Endodermal cell (in vitro differentiated cells): ENCODE measurements at places on chromosomes 4 and X. TPM values are rescaled to one million over a fixed set of nuclear protein-coding genes. Genes with fewer than 3 reads are reported as not detected.

- no peak for DNase-seq
- no peaks in the 10 kb centered on the region for H3K27me3 ChIP-seq
- H3K27ac ChIP-seq = no peak overlapping the region
- H3K36me3 ChIP-seq = no peaks in the 10 kb centered on the region
- no peak overlapping the region for H3K4me3 ChIP-seq
- H3K4me1 ChIP-seq = no peaks in the 10 kb centered on the region
Measured at GRCh38 chr4:164955107-164955805, 22.2 kb downstream of the TRIM61 start.

GRCh38 chr4:32268863-32269262, 1548.7 kb downstream of the PCDH7 start:
- H3K27me3 ChIP-seq = no peaks in the 10 kb centered on the region
- H3K4me3 ChIP-seq = no peak overlapping the region
- DNase-seq = no peak

DNA sequence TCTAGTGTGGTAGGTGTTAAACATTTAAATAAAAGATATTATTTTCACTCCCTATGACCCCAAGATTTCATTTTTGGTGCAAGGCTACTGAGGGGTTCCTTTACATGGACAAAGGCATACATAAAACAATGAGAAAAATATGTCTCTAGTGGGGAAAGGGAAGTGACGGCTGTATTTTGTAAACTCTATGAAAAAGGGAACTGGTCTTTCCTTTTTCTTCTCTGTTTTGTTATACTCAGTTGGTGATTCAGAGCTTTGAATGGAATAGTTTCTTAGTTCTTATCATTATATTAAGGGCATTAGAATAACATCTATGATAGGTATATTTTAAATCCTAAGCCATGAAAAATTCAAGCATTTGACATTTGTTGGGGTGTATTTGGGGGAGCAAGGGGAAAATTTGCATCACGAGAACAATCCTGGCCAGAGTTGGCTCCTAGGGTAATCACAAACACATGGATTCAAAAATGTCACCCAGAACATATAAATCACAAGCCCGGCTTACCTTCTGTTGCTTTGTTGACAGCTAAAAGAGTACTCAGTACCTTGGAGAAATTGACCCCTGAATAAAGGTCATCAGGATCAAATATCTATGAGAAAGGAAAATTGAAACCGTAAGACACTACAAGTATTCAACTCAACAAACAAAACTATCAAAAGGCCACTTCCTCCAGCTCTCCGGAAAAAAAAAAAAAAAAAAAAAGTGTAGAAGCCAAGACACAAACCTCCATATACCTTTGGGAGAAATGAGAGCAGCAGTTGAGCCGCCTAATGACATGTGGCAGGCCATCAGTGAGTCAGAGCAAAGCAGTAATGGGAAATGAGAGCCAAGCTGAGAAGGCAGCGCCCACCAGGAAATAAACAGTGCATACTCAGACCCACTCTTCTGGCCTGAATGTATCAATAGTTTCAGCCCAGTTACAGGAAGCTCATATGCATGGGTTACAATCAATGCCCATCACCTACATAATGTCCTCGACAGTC, 33.4 kb downstream of the ARHGEF6 start:
- H3K27ac ChIP-seq = no peak overlapping the region
- no peaks in the 10 kb centered on the region for H3K27me3 ChIP-seq
- H3K36me3 ChIP-seq = no peaks in the 10 kb centered on the region
- no peak for DNase-seq
- H3K4me3 ChIP-seq = no peak overlapping the region
- H3K4me1 ChIP-seq = no peaks in the 10 kb centered on the region

DNA sequence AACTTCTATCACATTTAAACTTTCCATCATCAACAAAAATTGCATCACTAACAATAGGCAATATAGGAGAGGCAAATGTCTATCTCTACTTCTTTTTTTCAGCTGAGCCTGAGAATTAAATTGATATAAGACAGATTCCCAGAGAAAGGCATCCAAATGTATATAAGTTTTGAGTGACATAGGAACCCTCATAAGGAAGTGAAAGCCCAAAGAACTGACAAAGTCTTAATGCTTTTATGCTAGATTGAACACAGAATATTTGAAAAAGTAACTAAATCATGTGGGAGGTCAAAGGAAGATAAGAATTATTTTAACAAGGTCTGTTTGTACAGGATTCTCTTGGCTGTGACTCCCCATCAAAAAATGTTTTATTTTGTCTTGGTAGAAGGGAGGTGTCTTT, 714.9 kb downstream of the GRXCR1 start:
- no peaks in the 10 kb centered on the region for H3K27me3 ChIP-seq
- H3K27ac ChIP-seq = no peak overlapping the region
- no peak overlapping the region for H3K4me3 ChIP-seq
- no peaks in the 10 kb centered on the region for H3K36me3 ChIP-seq
- no peak for DNase-seq

Gene TMEM271
- not detected in 2 replicates for total RNA-seq

DNA sequence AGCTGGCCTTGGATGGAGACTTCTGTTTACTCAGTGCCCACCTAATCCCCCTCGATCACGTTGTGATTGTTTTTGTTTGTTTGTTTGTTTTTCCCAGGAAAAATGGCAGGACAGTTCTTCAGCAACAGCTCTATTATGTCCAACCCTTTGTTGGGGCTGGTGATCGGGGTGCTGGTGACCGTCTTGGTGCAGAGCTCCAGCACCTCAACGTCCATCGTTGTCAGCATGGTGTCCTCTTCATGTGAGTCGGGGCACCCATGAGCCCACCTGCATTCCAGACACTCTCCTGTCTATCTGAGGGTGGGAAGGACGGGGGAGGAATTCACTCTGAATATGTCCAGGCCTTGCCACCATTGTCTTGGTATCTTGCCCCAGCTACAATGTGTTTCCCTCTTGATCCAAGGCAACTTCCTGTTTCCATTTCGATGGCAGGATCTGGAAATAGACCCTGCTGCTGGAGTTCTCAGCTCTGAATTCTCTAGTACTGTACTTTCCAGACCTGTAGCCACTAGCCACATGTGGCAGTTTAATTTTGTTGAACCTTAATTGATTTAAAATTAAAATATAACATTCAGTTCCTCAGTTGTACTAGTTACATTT, 10.5 kb downstream of the SLC34A2 start:
- DNase-seq = no peak
- no peak overlapping the region for H3K27ac ChIP-seq
- H3K27me3 ChIP-seq = no peaks in the 10 kb centered on the region
- peaks cover 39% of the 10 kb centered on the region for H3K36me3 ChIP-seq
- H3K4me3 ChIP-seq = no peak overlapping the region

Gene CDKL5
- total RNA-seq = 16.3 and 18.2 TPM in 2 replicates

GRCh38 chr4:142194905-142195304, 558.5 kb downstream of the IL15 start:
- no peaks in the 10 kb centered on the region for H3K4me1 ChIP-seq
- DNase-seq = no peak
- no peaks in the 10 kb centered on the region for H3K36me3 ChIP-seq

DNA sequence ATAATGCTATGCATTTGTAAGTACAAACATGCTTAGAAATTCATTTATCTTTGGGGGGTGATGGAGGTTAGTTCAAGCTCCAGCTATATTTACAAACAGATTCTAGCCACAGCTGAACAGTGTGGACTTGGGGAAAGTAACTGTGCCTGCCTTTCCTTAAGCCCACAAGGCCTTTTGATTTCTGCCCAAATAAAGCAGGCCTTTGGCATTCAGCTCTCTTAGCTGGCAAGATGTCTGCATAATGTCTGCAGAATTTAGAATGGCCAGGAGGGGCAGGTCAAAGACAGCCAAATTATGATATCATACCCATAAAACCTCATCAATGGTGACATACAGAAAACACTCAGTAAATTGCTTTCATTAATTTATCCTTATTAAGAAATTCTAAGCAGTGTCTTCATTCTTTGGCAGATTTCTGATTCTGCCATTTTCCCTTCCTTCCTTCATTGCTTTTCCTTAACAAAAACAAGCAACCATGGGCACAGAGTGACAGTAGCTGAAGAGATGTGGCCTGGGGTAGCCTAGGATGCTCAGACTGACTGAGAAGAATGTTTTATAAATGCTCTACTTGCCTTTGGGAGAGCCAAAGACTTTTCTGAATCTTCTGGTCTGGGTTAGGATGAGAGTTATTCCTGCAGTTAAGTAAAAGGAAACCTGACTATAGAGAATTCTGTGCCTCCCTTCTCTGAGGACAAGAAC, 538.7 kb upstream of the NR3C2 start:
- no peaks in the 10 kb centered on the region for H3K36me3 ChIP-seq
- H3K27ac ChIP-seq = no peak overlapping the region
- no peaks in the 10 kb centered on the region for H3K4me1 ChIP-seq
- DNase-seq = no peak

- no peaks in the 10 kb centered on the region for H3K27me3 ChIP-seq
- no peak overlapping the region for H3K27ac ChIP-seq
Measured at GRCh38 chrX:308821-309520, 9.6 kb downstream of the GTPBP6 start.

DNA sequence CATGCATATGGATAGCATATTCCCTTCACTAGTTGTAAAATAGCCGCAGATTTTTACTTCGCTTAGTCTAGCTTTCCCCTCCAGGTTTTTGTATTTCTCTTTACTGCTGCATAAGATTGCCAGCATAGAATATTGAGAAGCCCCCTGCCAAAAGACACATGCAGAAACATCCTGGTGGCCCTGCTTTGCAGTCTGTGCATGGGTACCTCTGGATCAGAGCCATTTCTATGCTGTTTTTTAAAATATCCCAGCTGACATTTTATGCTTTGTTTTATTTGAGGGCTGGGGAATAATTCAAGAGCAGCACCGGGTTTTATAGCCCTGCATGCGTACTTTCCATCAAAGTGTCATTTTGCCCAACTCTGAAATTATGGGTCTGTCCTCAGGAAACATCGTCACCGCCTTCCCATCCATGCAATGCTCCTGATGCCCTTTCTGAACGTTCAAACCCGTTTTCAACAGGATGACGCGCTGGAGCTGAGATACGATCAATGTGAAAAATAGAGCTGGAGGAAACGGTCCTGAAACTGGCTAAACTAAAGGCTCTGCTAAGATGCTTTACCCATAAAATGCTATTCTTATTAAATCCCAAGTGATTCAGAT, 314.3 kb downstream of the EVC2 start:
- H3K4me3 ChIP-seq = no peak overlapping the region
- H3K27ac ChIP-seq = no peak overlapping the region
- no peak for DNase-seq
- no peaks in the 10 kb centered on the region for H3K36me3 ChIP-seq
- no peaks in the 10 kb centered on the region for H3K27me3 ChIP-seq

Gene EMCN
- not detected in 3 replicates for total RNA-seq

Gene MAGED4B
- 132 to 157 TPM (median 152 TPM) in 3 replicates for total RNA-seq

Gene MGAT4D
- total RNA-seq = not detected in 2 replicates

- DNase-seq = no peak
- no peak overlapping the region for H3K4me3 ChIP-seq
- H3K27ac ChIP-seq = no peak overlapping the region
Measured at GRCh38 chrX:2504706-2505332, 4.0 kb upstream of the DHRSX start.

DNA sequence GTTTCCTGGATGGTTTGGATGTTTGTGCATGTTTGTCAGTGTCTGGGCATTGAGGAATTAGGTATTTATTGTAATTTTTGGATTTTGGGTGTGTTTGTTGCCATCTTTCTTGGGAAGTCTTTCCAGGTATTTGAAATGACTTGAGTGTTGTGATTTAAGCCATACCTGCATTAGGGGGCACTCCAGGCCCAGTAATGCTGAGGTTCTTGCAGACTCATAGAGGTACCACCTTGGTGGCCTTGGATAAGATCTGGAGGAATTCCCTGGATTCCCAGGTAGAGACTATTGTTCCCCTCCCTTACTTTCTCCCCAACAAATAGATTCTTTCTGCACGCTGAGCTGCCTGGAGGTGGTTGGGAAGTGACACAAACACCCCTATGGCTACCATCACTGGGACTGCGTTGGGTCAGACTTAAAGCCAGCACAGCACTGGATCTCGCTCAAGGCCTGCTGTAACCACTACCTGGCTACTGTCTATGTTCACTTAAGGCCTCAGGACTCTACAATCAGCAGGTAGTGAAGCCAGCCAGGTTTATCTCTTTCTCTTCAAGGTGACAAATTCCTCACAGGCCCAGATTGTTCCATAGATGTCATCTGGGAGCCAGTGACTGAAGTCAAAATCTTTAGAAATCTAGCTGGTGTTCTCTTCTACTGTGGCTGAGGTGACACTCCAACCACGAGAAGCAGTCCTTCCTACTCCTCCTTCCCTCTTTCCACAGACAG, 643.6 kb downstream of the PDHA2 start:
- H3K36me3 ChIP-seq = no peaks in the 10 kb centered on the region
- H3K27ac ChIP-seq = no peak overlapping the region
- H3K4me3 ChIP-seq = no peak overlapping the region
- peaks cover 6% of the 10 kb centered on the region for H3K4me1 ChIP-seq

DNA sequence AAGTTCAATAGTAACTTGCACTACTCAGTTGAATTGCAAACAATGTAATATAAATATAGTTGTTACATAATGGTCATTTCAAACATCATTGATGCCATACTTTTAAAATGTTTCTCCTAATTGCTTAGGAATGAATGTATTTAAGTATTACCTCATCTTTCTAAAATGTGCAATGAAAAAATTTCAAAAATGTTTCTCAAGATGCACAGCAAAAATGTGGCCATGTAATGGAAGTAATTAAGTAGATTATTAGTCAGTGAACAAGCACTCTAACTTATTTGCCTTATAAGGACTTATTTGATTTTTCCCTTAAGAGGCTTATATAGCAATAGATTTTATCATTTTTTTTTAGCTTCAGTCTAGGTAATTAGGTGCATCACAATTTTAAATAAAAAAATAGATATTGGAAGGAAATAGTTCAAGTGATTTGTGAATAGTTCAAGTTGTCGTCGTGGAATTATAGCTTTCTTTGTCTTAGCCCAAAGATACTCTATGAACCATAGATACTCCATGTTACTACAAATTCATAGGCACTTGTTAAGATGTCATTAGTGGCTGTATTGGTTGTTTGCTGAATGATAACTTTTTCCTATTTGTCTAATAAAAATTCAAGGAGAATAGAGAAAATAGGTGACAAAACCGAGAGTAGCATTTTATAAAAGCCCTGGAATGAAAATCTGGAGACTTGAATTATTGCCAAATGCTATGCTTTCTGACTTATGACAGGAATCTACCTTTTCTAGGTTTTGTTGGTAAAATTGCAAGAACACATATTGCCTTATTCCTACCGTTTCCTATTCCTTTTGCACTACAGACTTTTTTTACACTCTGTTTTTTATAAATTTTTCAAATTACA, 118.5 kb downstream of the TLL1 start:
- DNase-seq = no peak
- H3K4me3 ChIP-seq = no peak overlapping the region
- H3K27me3 ChIP-seq = no peaks in the 10 kb centered on the region
- H3K36me3 ChIP-seq = no peaks in the 10 kb centered on the region
- no peak overlapping the region for H3K27ac ChIP-seq

- no peak overlapping the region for H3K4me3 ChIP-seq
- H3K4me1 ChIP-seq = no peaks in the 10 kb centered on the region
- DNase-seq = no peak
- no peaks in the 10 kb centered on the region for H3K36me3 ChIP-seq
Measured at GRCh38 chr4:20662851-20663250, 37.4 kb upstream of the PACRGL start.

GRCh38 chr4:144970597-144970996, 127.4 kb downstream of the ANAPC10 start:
- H3K27ac ChIP-seq = no peak overlapping the region
- DNase-seq = no peak
- no peak overlapping the region for H3K4me3 ChIP-seq
- H3K4me1 ChIP-seq = no peaks in the 10 kb centered on the region
- H3K36me3 ChIP-seq = no peaks in the 10 kb centered on the region

Gene PDE5A
- 29.4 and 36.3 TPM in 2 replicates for total RNA-seq
